Erythroblast (primary cell): ENCODE measurements at places on chromosomes 4 and X.

GRCh38 chrX:110410603-110411002 lies 52.0 kb downstream of the RTL9 start:
- DNase-seq = peak; percentile 52

DNA sequence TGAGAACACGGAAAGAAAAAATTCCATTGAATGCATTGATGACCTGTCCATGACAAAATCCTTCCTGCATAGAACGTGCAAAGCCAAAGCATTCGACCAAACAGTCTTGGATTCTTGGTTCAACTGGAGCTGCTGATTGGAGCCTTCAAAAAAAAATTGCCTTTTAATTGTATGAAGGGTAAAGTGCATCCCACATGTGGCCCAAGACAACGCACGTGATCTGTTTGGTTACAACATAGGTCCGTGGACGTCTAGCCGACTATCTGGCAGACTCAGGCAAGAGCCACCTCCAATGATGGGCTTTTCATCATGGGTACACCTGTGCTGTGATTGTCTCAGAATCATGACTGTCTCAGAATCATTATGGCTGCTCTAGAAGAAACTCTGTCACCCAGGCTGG lies 52.3 kb downstream of the SHOX start:
- no peak for DNase-seq

- DNase-seq = no peak
Observed at GRCh38 chrX:110414273-110414672, 55.6 kb downstream of the RTL9 start.

DNA sequence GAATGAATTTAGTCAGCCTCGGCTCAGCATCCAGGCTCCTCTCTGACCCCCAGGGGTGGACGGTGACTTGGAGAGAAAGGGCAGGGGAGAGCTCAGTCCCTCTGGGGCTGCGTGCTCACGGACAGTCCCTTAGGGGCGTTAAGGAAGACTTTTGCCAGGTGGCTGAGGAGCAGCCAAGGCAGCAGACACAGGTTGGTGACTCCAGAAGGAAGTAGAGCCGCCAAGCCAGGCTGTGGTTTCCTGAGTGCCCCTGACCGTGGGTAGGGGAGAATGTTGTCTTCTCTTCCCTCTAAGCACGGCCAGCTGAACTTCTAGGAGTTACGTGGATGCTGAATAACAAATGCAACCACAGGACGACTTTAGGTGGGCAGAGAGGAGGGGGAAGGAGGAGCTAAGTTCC lies 91.0 kb upstream of the MTM1 start:
- DNase-seq = no peak

GRCh38 chr4:144687466-144687865 lies 41.5 kb downstream of the HHIP start:
- no peak for DNase-seq

- no peak for DNase-seq
Observed at GRCh38 chr4:108793415-108793814, 30.6 kb upstream of the ETNPPL start.

DNA sequence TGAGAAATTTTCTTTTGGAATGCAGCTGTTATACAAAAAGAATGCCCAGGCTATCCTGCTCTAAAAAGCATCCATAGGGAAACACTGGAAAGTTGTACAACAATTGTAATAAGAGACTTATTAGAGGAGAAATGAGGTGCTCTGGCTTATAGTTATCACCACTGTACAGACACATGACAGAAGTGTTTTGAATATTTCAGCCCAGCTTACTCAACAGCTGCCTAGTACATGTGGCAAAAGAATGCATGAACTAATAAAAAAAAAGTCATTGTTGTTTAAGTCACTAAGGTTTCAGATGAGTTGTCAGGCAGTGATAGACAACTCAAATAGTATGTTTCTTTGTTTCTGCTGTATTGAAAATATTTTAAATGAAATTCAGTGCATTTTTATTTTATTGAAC lies 307.7 kb downstream of the GPM6A start:
- no peak for DNase-seq
